ENCODE measurements at places on chromosomes 1 and 21.

DNA sequence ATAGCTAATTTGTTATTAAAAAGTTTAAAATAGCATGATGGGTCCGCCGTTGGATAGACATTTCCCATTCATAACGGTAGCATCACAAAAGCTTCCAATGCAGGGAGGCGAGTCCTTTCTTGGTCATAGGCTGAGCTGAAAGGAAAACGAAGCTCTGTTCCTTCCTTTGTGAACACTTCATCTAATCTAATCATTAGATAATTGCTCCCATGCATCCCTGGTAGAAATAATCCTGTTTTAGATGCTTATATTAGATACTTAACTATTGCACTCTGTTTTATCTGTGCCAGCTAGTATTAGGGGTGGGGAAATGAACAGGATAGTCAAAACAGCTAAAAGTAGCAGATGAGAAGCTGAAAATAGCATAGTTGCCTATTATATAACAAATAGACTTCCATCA, 215.0 kb downstream of the SLC35F3 start:
- no peak for DNase-seq

GRCh38 chr1:42259059-42259738, 75.8 kb downstream of the FOXJ3 start:
- no peak for DNase-seq

- no peak for DNase-seq
Observed at GRCh38 chr1:164804366-164804765, 245.4 kb downstream of the PBX1 start.

DNA sequence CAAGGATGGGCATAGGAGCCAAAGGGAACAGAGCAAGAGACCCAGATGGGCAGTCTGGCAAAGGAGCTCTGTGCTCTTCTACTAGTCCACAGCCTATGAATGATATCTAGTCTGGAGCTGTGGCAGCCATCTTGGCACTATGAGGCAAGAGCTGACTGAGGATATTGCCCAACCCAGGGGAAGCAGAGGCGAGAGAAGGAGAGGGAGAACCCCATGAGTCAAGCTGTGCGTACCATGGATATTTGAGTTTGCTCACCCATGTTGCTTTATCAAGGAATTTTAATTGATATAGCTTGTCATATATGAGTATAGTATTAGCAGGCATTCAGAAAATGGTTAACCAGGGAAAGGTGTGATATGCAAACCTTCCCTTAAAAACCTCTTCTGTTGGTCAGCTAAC, 420.9 kb downstream of the PRDM2 start:
- DNase-seq: no peak

DNA sequence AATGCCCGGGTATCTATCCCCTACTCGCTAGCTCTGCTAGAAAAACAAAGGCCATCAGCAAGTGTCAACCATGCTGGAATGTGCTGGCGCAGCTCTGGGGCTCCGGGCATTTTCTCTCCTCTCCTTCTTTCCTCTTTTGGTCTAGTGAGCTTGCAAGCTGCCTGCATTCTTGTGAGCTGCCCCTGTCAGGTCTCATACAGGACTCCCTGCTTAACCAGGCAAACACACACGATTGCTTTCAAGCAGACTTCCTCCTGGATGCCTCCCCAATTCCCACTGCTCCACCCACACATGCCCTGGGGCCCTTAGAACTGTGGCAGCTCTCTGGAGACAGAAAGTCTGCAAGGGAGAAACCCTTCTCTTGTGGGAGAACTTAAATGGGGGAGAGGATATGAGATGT, 35.7 kb upstream of the SUCO start:
- peak; percentile 21 for DNase-seq

GRCh38 chr1:116340506-116341231, 32.4 kb upstream of the ATP1A1 start:
- DNase-seq: no peak

All from endothelial cell (in vitro differentiated cells).